ENCODE measurements at places on chromosomes 3 and 15.

DNA sequence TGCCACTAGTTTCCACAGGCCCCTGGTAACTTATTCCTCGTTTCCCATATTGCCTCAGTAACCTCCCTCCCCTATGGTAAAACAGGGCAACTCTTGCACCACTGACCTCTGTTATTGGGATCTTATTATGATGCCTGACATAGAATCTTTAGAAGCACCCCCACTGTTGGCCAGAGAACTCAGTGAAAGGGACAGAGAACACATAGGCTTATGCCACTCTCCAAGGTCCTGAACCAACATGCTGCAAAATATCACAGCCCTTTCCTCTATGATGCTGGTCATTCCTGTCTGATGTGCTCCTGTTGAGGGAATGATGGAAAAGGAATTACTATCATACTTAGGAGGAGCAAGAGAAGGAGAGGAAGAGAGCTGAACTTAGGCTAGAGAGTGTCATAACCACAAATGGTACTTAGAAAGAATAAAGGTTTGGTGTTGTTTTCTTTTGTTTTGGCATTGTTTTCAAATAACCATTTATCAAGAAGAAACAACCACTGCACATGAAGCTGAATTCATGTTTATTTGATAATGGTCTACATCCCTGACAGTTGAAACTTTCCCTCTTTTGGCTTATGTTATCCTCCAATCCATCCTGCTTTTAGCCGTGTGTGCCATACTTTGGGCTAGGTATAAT is 330.2 kb downstream of the EPHB1 start:
- peak; percentile 38 for DNase-seq

DNA sequence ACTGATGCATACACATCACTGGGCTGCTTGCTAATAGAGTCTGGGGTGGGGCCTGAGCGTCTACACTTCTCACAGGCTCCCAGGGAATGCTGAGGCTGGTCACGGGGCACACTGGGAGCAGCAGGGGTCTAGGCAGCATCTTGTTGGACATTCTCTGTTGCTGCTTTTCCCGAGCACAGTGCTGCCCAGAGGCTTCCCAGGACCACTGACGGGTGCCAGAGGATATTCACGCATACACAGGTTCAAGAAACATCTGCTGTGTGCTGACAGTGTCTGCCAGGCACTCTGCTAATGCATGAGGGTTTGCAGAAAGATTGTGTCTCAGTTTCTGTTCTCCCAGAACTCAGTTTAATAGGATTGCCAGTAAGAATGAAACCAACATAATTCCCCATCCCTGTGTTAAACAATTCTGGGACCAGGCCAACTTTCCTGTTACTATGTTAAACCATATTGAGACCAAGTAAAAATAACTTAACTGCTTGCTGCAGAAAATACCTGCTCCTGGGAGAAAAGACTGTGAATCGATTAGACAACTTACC is 23.9 kb upstream of the BCL2L10 start:
- peak; percentile 20 for DNase-seq

DNA sequence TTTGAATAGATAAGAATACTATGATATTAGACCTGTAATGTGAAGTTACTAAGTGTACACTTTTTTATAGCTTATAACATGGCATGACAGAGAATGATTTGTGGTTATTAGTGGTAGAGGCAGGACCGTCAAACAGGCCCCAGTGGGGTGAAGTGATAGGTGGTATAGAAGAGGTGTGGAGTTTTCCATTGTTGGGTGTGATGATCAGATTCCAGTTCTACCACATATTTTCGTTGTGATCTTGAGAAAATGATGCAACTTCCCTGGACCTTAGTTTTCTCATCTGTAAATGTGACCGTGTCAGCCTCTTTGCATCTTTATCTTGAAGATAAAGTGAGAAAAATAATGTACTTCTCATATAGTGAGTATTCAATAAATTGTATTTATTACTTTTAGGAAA is 30.3 kb upstream of the UTS2B start:
- no peak for DNase-seq

- DNase-seq: peak; percentile 68
Measured at GRCh38 chr3:152071924-152072323, 196.8 kb upstream of the MBNL1 start.

DNA sequence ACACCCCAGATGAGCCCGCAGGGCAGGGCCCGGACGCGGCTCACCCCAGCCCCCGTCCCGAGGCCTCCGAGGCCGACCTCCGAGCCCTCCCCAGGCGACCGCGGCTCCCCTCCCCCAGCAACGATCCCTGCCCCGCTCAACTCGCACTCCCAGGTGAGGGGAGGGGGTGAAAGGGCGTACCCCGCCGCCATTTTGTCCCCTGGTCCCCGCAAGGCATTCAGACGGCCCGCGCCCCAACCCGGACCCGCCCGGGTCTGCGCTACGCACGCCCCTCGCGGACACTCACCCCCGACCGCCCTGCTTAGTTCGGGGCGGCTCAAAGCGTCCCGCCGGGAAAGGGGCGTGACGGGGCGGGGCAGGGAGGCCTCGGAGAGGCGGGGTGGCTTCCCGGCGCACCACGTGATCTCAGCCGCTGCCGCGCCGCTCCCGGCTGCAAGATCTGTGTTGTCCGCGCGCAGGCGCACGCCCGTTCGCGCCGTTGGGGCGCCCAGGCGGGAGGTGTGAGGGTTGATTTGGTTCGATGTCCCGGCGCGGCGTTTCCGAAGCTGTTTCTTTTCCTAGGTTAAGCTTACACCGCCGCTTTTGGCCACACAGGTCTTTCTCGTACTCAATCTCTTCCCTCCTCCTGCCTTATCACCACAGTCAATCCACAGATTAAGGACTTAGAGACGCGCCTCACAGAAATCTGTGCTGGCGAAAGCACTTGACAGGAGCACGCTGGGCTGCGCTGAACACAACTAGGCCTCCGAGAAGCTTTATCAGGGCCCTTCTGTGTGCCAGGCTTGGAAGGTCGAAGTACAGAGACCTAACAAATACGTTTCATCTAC is at the start of gene SCAPER:
Gene SCAPER, minus strand, starts transcription at position 328 of the 827 bp plus-strand sequence. CDS start 21,523 bp downstream, outside the sequence.
- DNase-seq: peak; percentile 84

DNA sequence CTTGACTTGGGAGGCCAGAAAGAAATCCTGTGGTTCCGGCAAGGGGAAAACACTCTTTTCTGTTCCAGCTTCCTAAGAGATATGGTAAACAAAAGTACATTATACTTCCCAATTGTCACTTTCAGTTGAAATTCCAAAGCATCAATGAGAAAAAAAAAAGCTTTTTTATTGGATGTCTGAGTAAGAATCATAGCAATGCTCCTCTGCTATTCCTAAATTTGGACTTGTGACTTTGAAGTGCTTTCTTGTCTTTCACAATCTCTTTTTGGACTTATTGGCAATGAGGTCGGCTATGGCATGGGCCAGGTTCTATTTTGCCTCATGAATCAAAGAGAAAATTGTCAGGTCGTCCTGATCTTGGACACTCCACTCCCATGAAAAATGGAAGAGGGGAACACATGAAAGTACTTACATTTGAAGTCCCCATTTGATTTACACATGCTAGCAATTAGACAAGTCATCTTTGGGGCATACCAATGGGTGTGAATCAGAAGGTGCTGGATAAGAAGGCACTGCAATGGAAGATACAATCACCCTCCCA is 170.5 kb downstream of the GREM1 start:
- peak; percentile 92 for DNase-seq

GRCh38 chr3:154819491-154819890 is 260.6 kb upstream of the MME start:
- DNase-seq: no peak

GRCh38 chr3:106006001-106006400 is 137.2 kb upstream of the CBLB start:
- DNase-seq: peak; percentile 87

- peak; percentile 6 for DNase-seq
Measured at GRCh38 chr15:87193481-87193880, 1063.1 kb downstream of the NTRK3 start.

GRCh38 chr3:197874653-197875052 is 75.3 kb upstream of the RPL35A start:
- DNase-seq: no peak

- peak; percentile 81 for DNase-seq
Measured at GRCh38 chr3:159929171-159930141, 59.2 kb upstream of the IL12A start.

DNA sequence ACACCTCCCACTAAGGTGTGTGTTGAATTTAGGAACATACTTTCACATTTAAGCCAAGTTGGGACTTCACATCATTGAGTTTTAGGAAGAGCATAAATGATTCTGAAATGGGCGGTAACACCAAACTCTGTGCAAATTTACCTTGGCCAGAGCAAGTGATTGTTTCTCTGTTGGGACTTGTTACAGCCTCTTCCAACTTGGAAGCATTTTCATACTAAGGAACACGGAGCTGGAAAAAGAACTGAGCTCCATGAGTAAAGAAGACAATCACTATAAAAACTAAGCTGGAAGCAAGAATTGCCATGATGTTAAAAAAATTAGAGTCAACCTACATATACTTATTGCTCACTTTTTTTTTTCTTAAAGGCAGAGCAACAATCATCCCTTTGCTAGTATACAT is 371.3 kb downstream of the ERC2 start:
- DNase-seq: no peak

DNA sequence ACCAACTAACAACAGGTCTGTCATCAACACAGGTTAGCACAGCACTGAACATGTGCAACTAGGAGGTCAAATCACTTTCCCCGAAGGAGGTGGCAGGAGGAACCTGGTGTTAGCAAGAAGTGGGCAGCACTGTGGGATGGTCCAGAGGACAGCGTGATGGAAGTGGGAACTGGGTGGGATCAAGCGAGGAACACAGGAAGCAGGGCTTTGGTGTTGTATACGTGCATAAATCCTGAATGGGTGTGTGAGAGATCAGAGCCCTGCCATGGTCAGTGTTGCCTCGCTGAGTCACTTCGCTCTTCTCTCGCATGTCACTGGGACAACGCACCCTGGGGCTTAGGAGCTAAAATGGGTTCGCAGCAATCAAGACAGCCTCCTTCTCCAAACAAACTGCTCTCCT is 62.1 kb downstream of the MOBP start:
- DNase-seq: no peak

GRCh38 chr3:53552730-53553129 is 58.3 kb downstream of the CACNA1D start:
- DNase-seq: no peak

DNA sequence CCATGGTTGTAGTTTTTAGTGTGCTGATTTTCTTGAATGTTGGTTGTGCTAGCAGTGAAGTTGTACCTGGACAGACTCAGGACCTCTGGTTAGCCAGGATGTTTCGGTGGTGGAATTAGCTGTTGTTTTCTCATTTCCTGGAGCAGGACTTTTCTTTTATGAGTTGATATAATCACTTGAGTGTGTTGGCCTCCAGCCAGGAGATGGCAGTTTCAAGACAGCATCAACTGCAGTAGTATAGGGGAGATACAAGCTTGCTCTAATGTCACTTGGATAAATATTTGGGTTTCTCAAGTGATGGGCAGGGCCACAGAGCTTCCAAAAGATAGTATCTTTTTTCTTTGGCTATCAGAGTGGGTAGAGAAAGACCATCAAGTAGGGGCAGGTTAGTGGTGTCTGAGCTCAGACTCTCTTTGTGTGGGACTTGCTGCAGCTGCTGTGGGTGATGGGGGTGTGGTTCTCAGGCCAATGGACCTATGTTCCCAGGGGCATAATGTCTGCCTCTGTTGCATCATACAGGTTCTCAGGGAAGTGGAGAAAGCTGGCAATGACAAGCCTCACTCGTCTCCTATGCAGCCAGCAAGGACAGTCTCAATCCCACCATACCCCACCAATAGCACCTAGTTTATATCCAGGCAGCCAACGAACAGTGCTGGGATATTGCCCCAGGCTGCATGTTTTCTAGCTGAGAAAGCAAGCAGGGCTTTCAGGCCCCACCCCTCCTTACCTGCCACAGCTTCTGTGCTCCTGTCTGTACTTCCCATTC is 14.6 kb upstream of the OR5K2 start:
- DNase-seq: no peak

- peak; percentile 91 for DNase-seq
Measured at GRCh38 chr3:146160964-146161662, at the start of gene PLOD2. Gene PLOD2, minus strand, starts transcription at chr3:146161184. Its CDS starts 195 bp downstream, at chr3:146160989.

DNA sequence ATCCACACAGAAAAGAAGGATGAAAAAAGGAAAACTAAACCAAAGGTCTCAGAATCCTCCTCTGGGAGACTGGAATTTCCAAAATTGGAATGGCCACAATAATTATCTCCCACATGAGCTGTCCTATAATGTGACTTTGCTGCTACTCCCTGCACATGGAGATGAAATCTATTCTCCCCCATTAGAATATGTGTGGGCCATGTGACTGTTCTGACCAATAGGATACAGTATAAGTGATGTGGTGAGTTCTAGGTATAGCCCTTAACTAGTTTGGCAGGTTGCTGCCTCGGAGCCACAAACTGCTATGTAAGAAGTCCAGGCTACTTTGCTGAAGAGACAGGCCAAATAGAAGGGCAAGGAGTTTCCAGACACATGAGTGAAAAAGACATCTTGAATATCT is 5.2 kb downstream of the TRIM59 start:
- no peak for DNase-seq

- DNase-seq: no peak
Measured at GRCh38 chr3:28287046-28287445, 45.6 kb downstream of the CMC1 start.

- no peak for DNase-seq
Measured at GRCh38 chr15:75186044-75186443, 15.6 kb upstream of the C15orf39 start.

DNA sequence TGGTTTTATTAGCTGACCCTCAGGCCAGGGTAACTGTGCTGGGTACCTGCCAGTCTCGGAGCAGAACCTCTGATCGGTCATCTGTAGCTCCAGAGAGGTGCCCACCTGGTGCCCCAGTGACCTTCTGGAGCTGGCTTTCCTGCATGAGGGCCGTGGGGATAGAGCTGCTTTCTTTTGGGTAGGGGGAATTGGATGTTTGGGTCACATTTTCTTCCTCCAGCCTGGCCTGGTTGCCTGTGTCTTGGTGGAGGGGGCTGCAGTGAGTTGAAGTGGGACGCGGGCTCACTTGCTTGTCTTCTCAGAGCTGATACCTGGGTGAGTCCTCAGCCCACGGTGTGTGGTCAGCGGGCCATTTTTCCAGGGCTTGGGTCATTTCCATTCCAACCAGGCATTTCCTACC is 2.6 kb downstream of the ZNF710 start:
- no peak for DNase-seq

DNA sequence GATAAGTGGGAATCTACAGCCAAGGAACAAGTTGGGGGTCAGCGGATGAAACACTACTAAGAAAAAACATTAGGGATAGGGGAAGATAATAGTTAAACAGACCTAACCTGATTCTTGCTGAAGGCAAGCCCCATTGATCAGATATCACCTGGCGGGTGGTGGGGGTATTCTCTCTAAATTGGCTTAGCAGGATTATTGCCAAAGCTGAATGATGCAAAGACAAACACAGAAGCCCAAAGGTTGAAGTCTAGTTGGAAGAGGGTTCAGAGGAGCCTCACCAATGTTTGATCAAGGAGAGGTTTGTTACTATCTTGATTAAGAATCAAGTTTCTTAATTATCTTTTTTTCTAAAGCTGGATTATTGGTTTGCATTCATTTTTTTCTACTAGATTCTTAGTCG is 371.9 kb upstream of the CNTN4 start:
- no peak for DNase-seq

GRCh38 chr3:108118038-108118768 is 27.4 kb upstream of the CD47 start:
- DNase-seq: no peak

Data from AG10803 (cell line).